ENCODE measurements at places on chromosomes 5 and 9.

DNA sequence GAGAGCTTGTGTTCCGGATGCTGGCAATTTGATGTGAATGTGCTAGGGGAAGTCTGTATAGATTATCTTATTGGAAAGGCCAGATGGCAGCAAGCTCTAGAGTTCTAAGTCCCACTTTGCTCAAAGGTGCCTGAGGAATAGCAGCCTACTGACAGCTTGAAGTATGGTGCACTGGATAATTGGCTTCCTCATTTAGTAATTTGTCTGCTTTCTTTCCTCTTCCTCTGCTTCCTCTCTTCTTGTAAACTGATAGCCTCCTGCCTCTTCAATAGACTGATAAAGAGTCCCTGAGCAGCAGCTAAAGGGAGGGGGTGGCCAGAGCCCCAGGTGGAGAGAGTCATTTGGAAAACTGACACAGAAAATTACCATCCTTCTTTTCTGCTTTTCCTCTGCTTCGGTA, 177.3 kb downstream of the FGF1 start:
- DNase-seq: no peak

- DNase-seq: no peak
Observed at GRCh38 chr5:174625591-174626350, 98.6 kb upstream of the MSX2 start.

GRCh38 chr9:129011761-129012181, 16.4 kb downstream of the SH3GLB2 start:
- no peak for DNase-seq

DNA sequence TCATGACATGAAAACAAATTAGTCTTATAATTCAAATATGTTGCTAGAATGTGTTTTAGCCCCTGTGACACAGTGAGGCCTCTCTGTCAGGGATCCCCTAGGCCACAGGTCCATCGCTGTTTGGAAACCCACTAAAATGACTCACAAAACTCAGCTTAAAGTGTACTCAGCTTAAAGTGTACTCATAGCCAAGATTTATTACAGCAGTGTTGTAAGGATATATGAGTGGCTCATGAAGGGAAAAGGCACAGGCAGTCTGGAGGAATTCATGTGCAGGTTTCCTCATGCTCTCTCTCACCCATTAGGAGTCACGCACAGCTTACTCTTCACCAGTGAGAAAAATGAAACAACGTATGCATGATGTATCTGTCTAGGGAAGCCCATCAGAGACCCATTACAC, 24.4 kb upstream of the TGFBI start:
- DNase-seq: no peak

GRCh38 chr5:82765765-82766164, 311.4 kb downstream of the TMEM167A start:
- no peak for DNase-seq

GRCh38 chr9:100427366-100428263, 672 bp downstream of the MSANTD3 start:
- peak; percentile 72 for DNase-seq

GRCh38 chr9:6557883-6558616, 87.5 kb downstream of the GLDC start:
- no peak for DNase-seq

- no peak for DNase-seq
Observed at GRCh38 chr9:109906766-109907382, 126.9 kb downstream of the PALM2AKAP2 start.

GRCh38 chr5:148401604-148402003, 17.8 kb downstream of the FBXO38 start:
- DNase-seq: no peak

GRCh38 chr9:123406691-123407216, 50.8 kb downstream of the CRB2 start:
- no peak for DNase-seq

GRCh38 chr5:56900858-56901578, 8.4 kb upstream of the SETD9 start:
- DNase-seq: peak; percentile 51

GRCh38 chr5:141839015-141839513, 39.1 kb downstream of the PCDH1 start:
- DNase-seq: no peak

DNA sequence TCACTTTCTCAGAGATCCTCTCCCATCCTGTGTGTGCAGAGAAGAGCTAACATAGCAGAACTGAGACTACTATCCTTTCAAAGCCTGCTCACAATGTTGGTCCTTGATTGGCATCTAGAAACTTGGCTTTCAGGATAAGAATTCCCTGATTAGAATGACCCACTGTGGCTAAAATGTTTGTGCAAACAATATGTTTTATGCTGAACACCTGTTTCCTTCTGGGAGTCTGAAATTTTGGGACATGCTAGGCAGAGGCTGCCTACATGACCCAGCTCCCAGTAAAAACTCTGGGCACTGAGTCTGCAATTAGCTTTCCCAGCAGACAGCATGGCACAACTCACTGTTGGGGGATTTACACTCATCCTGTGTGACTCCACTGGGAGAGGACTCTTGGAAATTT, 78.9 kb downstream of the CFAP95 start:
- DNase-seq: no peak

DNA sequence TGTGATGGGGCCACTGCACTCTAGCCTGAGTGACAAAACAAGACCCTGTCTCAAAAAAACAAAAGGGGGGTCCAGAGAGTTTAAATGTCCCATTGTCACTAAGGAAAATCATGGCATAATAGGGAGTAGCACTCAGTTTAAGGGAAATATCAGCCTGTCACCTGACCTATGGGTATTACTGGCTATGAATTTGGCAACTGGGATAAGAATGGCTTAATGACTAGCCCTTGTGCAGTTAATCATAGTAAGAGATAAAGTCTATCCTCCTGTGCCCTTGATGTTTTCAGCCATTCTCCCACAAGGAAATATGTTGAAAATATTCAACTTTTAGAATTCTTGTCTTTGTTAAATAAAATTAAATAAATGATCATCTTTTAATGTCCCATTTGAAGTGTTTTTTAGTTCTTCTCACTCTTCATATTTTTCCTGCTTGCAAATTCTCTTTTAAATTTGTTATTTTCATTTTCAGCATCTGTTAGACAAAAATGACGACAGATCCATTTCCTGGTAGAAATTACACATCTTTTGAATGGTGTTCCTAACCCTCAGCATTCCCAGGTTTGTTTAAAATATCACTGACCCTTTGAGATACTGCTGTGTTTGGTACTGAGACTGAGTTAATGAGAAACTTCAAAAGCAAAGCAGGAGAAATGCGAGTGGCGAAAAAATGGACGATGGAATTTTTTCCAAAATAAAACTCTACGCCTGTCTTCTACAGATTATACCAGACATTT, 191.4 kb downstream of the ARHGAP26 start:
- no peak for DNase-seq

DNA sequence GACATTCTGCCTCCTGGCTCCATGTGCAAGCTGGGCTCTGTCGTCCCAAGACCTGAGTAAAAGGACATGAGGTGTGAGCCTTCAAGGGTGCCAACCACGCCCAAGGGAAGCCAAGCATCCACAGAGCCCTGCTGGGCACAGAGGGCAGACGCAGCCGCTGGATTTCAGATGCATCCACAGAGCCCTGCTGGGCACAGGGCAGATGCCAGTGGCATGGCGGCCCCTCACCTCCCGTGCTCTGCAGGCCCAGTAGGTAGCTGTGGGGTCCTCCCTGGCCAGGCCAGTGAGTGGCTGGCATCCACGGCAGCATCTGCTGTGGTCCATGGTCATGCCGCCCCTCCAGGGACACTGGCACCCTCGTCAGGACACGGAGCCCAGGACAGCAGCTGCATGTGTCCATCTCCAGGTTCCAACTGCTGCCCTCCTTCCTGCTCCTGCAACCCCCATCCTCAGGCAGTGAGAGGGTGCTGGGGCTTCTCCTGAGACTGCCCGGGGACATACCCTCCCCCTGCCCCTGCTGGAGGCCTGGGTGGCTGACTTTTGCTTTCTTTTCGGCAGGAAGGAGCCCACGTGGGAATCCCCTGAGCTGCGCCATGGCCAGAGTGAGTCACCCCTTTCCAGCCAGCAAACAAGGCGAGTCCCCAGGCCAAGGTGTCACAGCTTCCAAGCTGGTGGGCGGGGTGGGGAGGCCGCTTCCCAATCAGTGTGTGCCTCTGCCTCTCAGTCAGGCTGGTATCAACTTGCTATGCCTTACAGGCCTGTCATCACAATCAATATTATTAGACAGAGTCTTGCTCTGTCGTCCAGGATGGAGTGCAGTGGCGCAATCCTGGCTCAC, 4.0 kb upstream of the TRAF2 start:
- DNase-seq: peak; percentile 44

DNA sequence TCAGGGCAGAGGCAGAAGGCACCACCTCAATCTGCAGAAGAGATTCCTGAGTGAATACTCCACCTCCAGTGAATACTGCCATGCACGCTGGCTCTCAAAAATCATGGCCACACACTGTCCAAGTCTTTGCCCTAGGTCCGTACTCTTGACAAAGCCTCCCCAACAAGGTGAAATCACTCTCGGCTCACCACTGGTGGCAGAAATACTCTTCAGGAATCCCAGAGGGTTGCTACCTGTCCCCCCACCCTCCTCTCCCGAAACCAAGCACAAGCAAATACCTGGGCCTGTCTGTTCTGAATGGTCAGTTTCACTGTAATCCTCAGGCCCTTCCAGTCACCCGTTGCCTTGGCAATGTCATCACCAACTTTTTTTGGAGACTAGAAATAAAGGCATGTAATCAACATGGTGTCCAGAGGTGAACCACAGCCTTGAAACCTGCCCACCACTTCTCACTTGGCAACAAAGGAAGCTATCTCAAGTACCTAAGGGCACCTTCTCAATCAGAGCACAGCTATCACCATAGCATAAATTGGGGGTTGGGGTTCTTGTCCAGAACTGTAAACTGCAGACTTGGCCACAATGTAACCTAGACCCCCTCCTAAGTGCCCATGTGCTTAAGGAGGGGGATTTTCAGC, 1.8 kb downstream of the RPL12 start:
- no peak for DNase-seq

DNA sequence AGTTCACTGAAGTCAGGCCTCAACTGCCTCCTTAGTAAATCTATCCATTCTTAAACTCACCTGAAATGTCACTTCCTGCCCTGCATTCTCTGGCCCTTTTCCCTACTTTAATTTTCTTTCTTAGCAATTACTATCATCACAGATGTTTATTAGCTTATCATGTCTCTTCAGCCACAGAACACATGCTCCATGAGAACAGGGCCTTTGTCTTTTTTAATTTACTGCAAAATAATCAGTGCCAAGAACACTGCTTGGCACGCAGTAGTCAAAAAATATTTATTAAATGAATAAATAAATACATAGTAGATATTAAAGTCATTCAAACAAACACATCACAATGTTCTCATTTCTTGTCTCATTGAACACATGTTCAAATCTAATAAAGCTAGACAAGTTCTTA, 46.2 kb downstream of the SKIC3 start:
- DNase-seq: no peak

GRCh38 chr5:155290937-155291336, 277.4 kb downstream of the KIF4B start:
- DNase-seq: no peak

DNA sequence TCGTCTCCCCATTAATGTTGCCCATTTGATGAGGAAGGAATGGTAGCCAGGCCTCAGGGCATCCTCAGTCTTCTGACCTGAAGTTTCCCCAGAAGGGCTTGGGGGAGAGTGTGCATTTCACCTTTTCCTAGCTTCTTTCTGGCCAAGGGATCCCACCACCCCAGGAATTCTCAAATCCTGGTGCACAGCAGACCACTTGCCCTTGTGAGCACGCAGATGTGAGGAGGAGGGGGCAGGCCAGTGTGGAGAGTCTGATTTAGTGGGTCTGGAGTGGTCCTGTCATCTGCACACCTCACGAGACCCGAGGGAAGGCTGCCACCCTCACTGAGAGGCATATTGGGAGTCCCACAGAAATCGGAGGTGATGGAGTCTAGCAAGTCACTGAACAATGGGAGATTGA, 64.3 kb downstream of the CXXC5 start:
- DNase-seq: no peak

DNA sequence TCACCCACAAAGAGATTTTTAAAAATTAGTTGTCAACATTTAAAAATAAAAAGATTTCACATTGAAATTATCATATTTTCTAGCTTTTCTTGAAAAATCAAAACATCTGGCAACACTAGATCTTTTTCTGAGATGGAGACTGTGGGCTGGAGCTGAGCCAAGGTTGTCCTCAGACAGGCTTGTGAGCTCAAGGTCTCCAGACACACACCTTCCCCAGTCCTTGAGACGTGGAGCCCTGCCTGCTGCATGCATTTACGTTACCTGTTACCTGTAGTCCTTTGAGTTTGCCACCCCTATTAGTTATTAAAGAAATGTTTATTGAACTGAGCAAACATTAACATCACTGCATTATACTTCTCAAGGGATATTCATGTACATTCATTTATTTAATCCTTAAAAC, 87.5 kb upstream of the TLE1 start:
- DNase-seq: no peak

GRCh38 chr5:1895739-1896420, 13.2 kb upstream of the IRX4 start:
- no peak for DNase-seq

- no peak for DNase-seq
Observed at GRCh38 chr5:133952729-133953567, 15.5 kb downstream of the C5orf15 start.

GRCh38 chr5:95768731-95769130, 37.6 kb downstream of the RHOBTB3 start:
- no peak for DNase-seq

GRCh38 chr5:26761045-26761444, 277.3 kb downstream of the CDH9 start:
- DNase-seq: no peak

DNA sequence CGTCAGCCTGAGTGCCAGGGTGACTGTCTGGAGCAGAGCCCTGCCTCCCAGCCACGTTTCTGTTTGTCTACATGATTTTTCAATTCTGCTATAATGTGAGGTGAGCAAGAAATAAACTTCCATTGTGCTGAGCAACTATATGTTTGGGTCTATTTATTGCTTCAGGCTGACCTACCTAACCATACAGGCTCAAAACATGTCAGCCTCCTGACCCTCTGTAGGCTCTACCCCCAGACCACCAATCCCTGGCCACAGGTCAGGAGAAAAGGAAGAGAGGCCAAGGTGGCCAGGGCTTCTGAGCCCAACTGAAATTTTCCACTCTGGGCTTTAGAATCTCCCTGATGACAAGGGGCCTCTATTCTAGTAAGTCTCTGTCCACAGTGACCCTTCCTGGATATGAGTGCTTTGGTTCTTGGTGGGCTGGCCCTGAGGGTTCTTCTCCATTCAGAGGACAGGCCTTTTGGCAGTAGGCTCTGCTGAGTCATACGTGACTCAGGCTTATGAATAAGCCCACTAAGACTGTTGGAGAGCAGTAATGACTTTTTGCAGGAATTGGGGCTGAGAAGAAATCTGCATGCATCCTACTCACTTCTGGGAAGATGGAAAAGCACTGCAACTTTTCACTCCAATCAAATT, 117.2 kb upstream of the TBCA start:
- DNase-seq: peak; percentile 73

DNA sequence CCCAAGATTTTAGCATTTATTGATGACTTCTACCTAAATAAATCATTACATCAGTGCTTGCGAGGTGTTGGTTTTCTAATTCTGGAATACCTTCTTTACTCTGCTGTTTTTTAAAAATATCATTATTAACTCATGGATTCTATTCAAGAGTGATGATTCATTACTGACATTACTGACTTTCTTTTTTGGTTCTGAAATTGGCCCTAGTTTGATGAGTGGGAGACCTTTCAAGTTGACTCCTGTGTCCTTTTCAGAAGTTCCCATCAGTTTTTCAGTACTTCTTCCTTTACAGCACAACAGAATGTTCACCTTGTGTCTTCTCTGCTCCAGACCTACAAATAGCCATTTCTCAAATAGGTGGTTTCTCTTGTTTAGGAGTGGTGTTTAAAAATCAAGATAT, 114.1 kb downstream of the PCSK5 start:
- no peak for DNase-seq

- no peak for DNase-seq
Observed at GRCh38 chr5:109486200-109486804, 76.5 kb upstream of the PJA2 start.
